Myocyte (in vitro differentiated cells): ENCODE measurements at places on chromosomes 4 and X. TPM values are rescaled to one million over a fixed set of nuclear protein-coding genes. Genes with fewer than 3 reads are reported as not detected.
A peak's percentile ranks its signal among the peaks of the same experiment; 100 is the strongest.

GRCh38 chrX:54177306-54177705 lies 5.7 kb downstream of the FAM120C start:
- no peak for DNase-seq

GRCh38 chrX:130262231-130262630 lies 6.5 kb downstream of the ZNF280C start:
- DNase-seq, result peak; percentile 42

GRCh38 chrX:41352329-41352838 lies 18.4 kb downstream of the DDX3X start:
- DNase-seq, result no peak

- DNase-seq, result no peak
Observed at GRCh38 chr4:151668689-151669402, 92.0 kb downstream of the GATB start.

GRCh38 chr4:56261027-56261426 lies 126.3 kb downstream of the AASDH start:
- no peak for DNase-seq

DNA sequence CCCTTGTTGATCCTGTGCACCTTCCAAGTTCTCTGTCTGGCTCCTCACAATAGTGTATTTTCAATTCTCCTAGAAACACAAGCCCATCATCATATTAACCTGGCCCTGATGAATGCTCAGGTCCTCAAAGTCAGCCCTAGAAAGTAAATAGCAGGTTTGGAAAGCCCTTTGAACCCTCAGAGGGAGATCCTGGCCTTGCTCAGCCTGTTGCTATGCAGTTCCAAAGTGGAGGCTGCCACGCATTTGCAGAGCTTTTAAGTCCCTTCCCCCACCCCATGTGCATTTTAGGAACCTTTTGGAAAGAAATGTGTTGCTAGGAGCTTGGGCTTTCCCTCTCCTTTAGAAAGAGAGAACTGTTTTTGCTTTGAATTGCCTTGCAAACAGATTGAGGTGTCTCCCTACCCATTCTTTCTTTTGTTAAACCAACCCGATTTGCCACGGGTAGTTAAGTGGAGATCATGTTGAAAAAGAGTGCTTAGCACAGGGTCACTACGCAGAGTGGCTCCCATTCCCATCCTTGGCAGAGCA lies 12.2 kb downstream of the MAMLD1 start:
- DNase-seq, result no peak

DNA sequence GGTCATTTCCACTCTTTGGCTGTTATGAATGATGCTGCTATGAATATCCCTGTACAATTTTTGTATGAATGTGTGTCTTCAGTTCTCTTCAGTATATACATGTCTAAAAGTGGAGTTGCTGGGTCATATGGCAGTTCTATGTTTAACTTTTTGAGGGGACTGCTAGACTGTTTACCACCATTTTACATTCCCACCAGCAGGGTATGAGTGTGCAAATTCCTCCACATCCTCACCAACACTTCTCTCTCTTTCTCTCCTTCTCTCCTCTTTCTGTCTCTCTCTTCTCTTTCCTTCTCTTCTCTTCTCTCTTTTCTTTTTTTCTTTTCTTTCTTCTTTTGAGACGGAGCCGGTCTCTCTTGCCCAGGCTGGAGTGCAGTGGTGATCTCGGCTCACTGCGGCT lies 7.8 kb downstream of the WWC2 start:
- no peak for DNase-seq

DNA sequence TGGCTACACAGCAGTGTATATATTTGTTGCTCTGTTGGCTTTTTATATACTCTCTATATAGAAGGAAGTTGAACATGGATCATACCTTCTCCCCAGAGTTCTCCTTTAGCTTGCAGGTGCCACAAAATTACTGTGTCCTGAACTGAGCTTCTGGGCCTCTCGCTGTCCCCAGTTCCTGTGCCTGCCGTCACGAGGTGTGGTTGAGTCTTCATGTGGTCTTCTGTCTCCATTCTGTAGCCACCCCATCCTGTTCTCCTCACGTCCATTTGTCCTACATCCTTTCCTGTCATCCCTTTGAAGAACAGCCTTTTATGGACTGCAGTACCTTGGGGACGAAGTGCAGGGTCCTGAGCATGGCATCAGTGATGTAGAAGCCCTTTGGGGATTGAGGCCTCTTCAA lies 14.5 kb downstream of the TMEM131L start:
- DNase-seq, result no peak

- no peak for DNase-seq
Observed at GRCh38 chr4:13626492-13627177, 890 bp downstream of the BOD1L1 start.

GRCh38 chr4:157824021-157824420 lies 348.8 kb downstream of the GASK1B start:
- no peak for DNase-seq

DNA sequence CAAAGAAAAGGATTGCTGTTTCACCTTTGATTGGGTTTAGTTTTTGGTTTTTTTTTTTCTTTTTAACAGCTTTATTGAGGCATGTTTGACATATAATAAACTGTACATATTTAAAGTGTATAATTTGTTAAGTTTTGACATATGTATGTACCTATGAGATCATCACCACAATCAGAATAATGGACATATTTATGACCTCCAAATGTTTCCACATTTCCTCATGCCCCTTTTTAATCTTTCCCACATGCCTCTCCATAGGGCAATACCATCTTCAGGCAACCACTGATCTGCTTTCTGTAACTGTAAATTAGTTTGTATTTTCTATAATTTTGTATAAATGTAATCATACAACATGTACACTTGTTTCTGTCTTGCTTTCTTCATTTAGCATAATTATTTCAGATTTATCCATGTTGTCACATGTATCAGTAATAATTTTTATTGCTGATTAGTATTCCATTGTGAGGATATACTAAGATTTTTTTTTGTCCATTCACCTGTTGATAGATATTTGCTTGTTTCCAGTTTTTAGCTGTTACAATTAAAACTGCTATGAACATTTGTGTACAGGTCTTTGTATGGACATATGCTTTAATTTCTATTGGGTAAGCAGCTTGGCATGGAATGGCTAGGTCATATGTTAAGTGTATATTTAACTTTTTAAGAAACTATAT lies 33.5 kb downstream of the PTPN13 start:
- no peak for DNase-seq

GRCh38 chrX:2348211-2348610 lies 152.6 kb downstream of the DHRSX start:
- DNase-seq, result no peak

GRCh38 chr4:24473309-24473721 lies 111.0 kb downstream of the DHX15 start:
- DNase-seq, result peak; percentile 27

DNA sequence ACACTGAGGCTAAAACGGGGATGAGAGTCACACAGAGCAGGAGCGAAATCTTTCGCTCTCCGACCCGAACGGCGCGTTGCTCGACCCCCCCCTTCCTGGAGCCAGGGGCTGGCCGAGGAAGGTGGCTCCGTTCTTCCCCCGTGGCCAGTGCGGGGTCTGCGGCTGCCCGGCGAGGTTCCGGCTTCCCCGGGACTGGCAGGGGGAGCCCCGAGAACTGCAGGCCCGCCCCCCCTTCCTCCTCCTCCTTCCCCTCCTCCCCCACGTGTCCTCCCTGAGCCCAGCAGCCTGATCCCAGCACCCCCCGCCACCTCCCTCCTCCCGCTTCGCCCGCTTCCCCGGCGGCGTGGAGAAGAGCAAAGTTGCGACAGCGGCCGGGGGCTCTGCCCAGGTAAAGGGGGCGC lies 2.4 kb upstream of the BCORL1 start:
- no peak for DNase-seq

GRCh38 chrX:124018023-124018422 lies 56.5 kb downstream of the STAG2 start:
- DNase-seq, result no peak

Gene TMSB15A
- total RNA-seq, result 0.35 TPM in 1 of 2 replicates, not detected in the other

Gene PSAPL1
- not detected in 2 replicates for total RNA-seq

Gene UBL4A
- total RNA-seq, result 39.6 and 65.2 TPM in 2 replicates

Gene CNKSR2
- total RNA-seq, result 0.96 TPM in 1 of 2 replicates, not detected in the other
